Fibroblast of villous mesenchyme (primary cell): ENCODE measurements at places on chromosomes 16 and 17. TPM values are rescaled to one million over a fixed set of nuclear protein-coding genes. Genes with fewer than 3 reads are reported as not detected.

The ZNF629 gene
- 19.4 and 21.6 TPM in 2 replicates for total RNA-seq

The TMEM100 gene
- under 0.01 and 1.3 TPM in 2 replicates for total RNA-seq

The TMC8 gene
- total RNA-seq, result not detected in 2 replicates

The PRSS22 gene
- not detected in 2 replicates for total RNA-seq

The TPSAB1 gene
- not detected in 2 replicates for total RNA-seq

The CCL4 gene
- not detected in 2 replicates for total RNA-seq

The PERCC1 gene
- total RNA-seq, result not detected in 2 replicates

The RHBDL1 gene
- total RNA-seq, result 1.3 and 1.9 TPM in 2 replicates
